Epithelial cell of proximal tubule (primary cell): ENCODE measurements at places on chromosomes 16 and 17. TPM values are rescaled to one million over a fixed set of nuclear protein-coding genes. Genes with fewer than 3 reads are reported as not detected.

The CLEC3A gene
- total RNA-seq: not detected in 2 replicates

The CNTROB gene
- total RNA-seq: 26.8 and 44.9 TPM in 2 replicates

The VKORC1 gene
- 129 and 214 TPM in 2 replicates for total RNA-seq

The MYH8 gene
- not detected in 2 replicates for total RNA-seq

The MPP3 gene
- total RNA-seq: 8.6 and 10.8 TPM in 2 replicates

The SLC16A6 gene
- 0.07 TPM in 1 of 2 replicates, not detected in the other for total RNA-seq

The LITAFD gene
- not detected in 2 replicates for total RNA-seq

The STX1B gene
- 0.40 and 0.58 TPM in 2 replicates for total RNA-seq

- no peak for DNase-seq
These were observed 3.9 kb downstream of the PLXDC1 start for GRCh38 chr17:39147221-39148185.

DNA sequence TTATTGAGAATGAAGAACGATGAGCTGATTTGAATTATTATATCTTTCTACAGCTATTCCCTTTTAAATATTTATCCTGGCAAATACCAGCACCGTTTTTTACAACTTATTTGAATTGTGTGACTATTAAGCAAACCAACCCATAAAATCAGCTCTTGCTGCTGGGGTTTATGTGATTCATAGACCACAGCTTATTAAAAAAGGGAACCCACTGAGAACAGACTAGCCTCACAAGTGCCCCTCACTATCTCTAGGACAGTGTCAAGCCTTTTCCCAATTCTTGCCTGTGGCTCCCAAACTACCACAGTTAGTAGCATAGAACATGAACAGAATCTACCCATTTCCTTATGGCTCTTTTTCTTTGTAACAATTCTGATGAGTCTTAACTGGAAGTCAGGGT is 6.1 kb upstream of the LIG3 start:
- DNase-seq: no peak

DNA sequence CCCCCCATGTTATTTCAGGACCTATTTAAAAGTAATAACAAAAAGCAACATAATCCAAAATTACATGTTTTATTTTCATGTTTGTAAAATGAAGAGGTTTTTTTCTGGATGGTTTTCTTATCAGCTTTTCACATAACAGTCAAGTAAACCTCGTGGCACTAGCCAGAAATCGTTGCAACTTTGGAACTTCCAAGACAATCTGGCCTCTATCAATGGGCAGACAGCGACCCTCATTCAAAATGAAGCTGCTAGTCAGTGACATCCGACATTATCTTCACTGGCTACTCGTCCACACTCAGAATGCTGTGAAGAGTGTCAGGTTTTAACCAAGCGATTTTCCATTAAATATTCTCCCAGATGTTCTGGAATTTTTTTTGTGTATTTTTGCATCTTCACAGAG is 22.7 kb downstream of the ZNF652 start:
- DNase-seq: no peak

GRCh38 chr16:23843143-23843542 is 7.4 kb downstream of the PRKCB start:
- DNase-seq: no peak

DNA sequence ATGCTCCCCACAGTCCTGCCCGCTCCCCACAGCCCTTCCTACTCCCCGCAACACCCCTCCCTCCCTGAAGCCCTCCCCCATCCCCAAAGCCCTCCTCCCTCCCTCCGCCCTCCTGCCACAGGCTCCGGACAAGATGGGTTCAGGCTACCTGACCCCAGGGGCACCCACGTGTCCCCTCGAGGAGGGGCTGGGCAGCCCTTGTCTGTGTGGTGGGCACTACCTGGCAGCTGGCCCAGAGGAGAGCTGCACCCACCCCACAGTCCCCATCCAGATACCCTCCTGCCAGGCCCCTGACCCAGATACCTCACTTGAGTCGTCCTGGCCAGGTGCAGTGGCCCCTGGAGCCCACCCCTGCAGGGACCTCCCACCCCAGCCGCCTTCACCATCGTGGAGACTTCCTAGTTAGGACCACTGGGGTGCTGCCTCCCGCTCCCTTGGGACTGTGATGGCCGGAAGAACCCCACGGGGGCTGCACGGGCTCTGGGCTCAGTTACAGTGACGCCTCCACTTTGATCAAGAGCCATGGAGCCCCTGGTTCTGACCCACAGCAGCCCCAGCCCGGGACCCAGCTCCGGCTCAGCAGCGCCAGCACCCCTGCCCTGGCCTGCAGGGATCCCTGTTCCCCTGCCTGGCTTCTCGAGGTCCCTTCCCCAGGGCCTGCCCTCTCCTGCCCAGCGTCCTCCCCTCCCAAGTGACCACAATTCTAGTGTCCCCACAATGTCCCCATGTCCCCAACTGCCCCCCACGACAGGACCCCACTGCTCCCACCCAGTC is 806 bp downstream of the PERCC1 start:
- DNase-seq: no peak

GRCh38 chr16:471353-472198 is 46.1 kb downstream of the RAB11FIP3 start:
- DNase-seq: no peak

DNA sequence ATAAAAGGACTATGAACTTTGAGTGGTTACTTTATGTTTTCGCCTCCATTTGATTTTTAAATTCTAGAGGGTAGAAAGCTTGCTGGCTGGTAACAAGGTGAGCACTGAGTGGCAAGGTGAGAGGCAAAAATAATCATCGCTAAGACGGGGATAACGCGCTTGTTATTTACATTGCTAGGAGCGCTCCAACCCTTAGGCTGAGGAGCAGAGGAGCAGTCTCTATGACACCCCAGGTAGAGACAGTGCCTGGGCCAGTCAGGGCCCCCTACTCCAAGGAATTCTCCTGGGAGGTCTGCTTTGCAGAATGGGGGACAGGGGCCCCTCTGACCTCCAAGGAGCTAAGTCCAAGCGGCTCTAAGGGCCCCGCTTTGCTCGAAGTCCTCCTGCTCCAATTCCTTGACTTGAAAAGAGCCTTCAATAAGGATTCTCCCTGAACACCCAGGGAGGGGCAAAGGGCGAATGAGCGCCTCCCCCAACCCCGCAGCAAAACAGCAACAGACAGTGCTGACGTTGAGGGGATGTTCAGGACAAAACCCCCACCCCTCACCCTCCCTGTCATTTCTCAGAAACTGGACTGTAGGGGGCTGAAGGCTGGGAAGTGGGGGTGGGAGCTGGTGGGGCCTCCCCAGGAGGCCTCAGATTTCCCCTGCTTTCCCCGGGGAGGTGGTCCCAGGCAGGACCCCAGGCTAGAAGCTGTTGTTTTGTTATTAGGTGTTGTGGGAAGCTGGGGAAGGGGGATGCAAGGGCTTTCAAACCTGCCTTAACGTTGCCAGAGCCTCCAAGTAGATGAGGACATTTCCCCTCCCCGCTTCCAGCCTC is 10.2 kb upstream of the FOXF1 start:
- no peak for DNase-seq

GRCh38 chr17:41555105-41555887 is 16.6 kb downstream of the KRT9 start:
- DNase-seq: no peak

DNA sequence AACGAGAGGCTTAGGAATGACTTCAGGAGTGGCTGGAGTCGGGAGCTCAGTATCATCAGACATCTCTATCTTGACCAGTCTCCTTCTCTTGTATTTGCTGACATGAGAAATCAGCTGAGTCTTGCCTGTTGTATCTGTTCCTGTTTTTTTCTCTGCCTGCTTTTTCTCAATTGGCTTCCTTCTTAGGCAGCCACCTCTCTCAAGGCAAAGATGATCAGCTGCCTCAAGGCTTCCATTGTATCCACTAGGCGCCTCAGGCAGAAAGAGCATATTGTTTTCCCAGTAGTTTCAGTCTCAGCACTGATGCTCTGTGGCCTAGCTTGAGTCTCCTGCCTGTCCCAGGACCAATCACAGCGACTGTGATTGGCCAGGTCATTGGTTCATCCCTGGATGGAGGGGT is 306.2 kb downstream of the CPPED1 start:
- no peak for DNase-seq

DNA sequence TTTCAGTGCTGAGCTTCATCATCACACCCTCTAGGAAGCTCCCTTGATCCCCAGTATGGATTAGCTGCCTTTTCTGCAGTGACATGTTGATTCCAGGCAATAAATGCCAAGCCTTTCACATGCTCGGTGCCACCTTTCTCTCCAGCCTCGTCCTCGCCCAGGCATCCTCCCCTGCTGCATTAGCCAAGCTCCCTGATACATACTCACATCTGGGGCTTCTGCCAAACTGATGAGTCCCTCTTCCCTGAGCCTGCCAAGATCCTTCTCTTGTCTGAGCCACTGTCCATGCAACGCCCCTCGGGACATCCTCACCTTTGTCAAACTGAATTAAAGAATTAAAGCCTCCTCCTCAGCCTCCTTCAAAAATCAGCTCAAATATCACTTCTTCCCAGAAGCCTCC is 538.5 kb upstream of the CDH11 start:
- DNase-seq: no peak

- no peak for DNase-seq
These were observed 801 bp downstream of the VPS35 start for GRCh38 chr16:46688101-46688653.

DNA sequence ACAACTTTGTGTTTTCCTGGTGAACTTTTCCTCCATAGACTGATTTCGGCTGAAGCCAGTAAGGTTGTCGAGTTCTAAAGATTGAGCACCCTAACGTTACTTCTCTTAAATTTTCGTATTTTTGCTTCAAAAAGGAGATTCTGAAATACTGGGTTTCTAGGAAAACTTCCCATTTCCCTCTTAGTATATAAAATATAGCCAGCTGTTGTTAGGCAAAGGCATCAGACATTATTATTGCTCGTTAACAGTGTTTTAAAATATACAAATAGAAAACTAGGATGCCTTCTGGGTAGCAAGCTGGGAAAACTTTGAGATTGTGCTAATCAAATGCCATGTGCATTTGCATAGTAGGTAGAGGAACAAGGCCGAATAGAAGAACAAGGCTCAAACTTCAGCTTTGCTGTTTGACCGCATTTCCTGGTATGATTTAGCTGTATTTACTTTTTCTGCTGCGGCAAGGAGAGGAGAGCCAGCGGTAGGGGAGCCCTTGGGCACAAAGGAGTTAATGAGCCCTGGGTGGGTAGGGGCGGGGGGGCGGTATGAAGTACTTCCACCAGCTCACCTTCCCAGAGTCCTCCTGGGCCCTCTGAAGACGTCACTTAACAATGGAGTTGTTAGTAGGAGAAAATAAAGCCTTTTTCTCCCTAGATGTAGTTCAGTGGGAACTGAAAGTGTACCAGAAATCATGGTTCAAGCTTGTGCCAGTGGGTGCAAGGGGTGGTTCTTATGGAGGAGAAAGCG is 151.9 kb downstream of the MSI2 start:
- no peak for DNase-seq

- DNase-seq: no peak
These were observed 66.6 kb downstream of the SIAH1 start for GRCh38 chr16:48318630-48319029.

DNA sequence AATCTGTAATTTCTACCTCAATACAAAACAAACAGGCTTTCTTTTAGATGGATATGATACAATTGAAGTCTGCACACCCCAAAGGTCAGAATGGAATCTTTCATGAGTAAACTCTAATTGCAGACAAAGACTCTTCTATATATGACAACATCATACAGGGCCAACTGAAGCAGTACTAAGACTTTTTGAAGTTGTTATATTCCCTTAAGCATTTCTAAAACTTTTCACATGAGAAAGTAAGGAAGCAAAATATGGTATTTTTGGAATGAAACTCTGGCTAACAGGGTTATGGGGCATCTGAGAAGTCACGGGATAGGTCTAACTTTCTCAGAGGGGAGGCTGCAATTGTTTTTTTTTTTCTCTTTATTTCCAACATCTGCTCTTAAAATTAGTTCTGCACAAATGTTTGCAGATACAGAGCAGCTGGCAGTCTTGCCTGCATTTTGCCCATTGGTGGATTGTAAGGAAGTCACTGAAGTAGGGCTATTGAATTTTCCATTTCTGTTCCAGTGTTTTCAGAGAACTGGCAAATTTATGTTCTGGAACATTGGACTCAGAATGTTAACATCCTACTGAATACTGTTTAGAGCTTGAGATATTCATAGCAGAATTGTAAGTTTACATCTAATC is 59.1 kb downstream of the SSH2 start:
- no peak for DNase-seq

- peak; percentile 85 for DNase-seq
These were observed 264.6 kb upstream of the KCNJ16 start for GRCh38 chr17:69810326-69810965.
